Thoracic aorta (tissue), 2 donors: ENCODE measurements at places on chromosomes 7 and 10. TPM values are rescaled to one million over a fixed set of nuclear protein-coding genes. Genes with fewer than 3 reads are reported as not detected.

- DNase-seq, result no peak
Observed at GRCh38 chr10:89670926-89671325, 25.9 kb upstream of the PANK1 start.

GRCh38 chr7:63047546-63047945 lies 951.1 kb upstream of the ZNF722 start:
- no peak for DNase-seq

- DNase-seq, result no peak
Observed at GRCh38 chr7:136891850-136892249, 23.4 kb downstream of the CHRM2 start.

GRCh38 chr7:52727632-52728031 lies 307.8 kb upstream of the POM121L12 start:
- DNase-seq, result no peak

The SUN3 gene
- not detected for total RNA-seq

DNA sequence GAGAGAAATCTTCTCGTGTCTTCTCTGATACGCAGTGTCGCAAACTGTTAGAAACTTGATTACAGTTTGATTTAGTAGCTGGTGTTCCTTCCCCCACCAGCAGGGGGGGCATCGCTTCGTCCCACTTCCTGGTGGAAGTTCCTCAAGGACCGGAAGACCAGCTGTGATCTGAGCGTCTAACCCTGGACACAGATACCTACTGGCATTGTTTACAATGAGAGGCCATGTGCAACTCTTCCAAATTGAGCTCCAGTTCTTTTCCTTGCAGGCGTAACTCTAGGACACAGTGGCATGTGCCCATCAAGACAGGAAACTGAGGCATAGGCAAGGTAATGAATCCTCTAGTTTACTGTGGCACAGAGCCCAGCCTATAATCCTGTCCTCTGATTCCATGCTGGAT lies 219.0 kb downstream of the CCDC3 start:
- no peak for DNase-seq

The PRKG1 gene
- 381 TPM for total RNA-seq
